ENCODE measurements at places on chromosomes 4 and X. TPM values are rescaled to one million over a fixed set of nuclear protein-coding genes. Genes with fewer than 3 reads are reported as not detected.

GRCh38 chr4:38857354-38858096 lies 908 bp upstream of the TLR6 start:
- no peak for ATAC-seq

GRCh38 chrX:140664939-140665338 lies 44.6 kb upstream of the LINC00632 start:
- peak; percentile 38 for ATAC-seq

The HSFX3 gene
- total RNA-seq, result not detected

The EIF1AX gene
- 72.8 TPM for total RNA-seq

The NPY5R gene
- 0.14 TPM for total RNA-seq

DNA sequence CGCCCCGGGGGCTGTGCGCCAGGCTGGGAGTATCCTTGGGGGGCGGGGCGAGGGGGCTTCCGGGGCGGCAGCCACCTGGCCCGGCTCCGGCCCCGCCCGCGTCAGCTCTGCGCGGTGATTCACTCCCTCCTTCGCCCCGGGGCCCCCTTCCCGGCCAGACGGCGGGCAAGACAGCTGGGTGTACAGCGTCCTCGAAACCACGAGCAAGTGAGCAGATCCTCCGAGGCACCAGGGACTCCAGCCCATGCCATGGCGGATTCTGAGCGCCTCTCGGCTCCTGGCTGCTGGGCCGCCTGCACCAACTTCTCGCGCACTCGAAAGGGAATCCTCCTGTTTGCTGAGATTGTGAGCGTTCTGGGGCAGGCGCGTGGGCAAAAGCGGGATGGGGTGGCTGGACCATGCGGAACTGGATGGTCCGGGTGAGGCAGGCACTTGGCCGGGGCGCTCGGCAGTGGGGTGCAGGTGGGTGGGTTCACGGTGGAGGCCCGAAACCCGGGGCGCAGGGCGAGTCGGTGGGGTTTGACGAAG lies at the start of gene PLP2:
Gene PLP2 (plus strand): TSS at position 147 of the 528 bp plus-strand sequence. CDS start 103 bp downstream, at position 250.
- ATAC-seq, result peak; percentile 74

- ATAC-seq, result no peak
Observed at GRCh38 chrX:112696481-112696880, 16.7 kb upstream of the LHFPL1 start.

The BST1 gene
- total RNA-seq, result 1.2 TPM

GRCh38 chrX:111100191-111100590 lies 4.2 kb downstream of the PAK3 start:
- ATAC-seq, result no peak

GRCh38 chr4:39741401-39741800 lies 43.5 kb downstream of the UBE2K start:
- ATAC-seq, result no peak

The CCDC110 gene
- 1.3 TPM for total RNA-seq

DNA sequence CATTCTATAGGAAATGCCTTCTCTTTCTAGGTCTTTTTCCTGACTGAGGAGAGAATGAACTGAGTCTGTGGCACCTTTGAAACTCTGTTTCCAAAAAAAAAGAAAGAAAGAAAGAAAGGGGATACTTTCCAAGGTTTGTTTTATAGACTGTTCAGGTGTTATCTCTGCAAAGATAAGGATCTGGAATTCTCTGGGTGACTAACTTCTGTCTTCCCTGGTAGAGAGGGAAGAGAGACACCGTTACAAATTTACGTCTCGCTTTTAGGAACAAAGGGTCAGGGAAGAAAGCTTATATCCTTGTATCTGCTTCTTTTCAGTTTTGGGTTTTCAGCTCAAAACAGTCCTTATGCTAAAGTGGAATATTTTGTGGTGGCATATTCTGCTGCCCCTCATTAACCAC lies 314.1 kb downstream of the RAPGEF2 start:
- ATAC-seq, result no peak

The KDR gene
- total RNA-seq, result 15.9 TPM

DNA sequence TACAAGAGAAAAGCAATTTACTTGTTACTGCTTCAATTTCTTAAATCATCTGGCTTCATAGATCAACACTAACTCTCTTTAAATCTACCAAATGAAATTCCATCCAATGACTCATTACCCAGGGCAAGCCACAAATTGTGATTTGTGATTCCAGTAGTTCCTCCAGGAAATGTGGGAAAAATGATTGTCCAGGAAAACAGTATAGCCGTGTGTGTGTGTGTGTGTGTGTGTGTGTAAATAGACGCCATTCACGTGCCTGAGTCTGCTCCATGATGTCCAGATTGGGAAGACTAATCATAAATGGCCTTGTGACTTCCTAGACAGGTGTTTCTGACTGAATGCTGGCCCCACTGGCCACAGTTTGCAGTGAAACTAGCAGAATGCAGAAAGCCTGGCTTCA lies 121.3 kb downstream of the HS6ST2 start:
- peak; percentile 66 for ATAC-seq

DNA sequence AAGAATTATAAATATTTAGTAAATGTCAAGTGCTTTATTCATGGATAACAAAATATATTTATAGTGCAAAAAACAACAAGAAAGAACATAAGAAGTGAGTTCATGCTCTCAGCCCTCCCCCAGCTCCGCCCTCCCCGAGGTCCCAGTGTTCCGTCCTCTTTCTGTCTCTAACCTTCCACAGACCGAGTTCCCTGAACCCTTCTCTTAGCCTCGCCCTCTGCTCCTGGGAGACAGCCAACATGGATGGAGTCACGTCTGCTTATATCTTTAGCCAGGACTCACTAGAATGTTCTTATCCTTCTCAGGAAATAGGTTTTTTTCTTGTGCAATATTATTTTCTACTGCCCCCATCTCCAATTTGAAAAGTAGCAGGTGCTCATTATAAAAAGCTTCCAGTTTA lies 40.1 kb upstream of the HELT start:
- ATAC-seq, result peak; percentile 77

GRCh38 chr4:146308951-146309350 lies 94.6 kb downstream of the REELD1 start:
- no peak for ATAC-seq

The PHOX2B gene
- total RNA-seq, result 0.21 TPM

- peak; percentile 91 for ATAC-seq
Observed at GRCh38 chr4:159764343-159764952, 661.6 kb downstream of the RAPGEF2 start.

- ATAC-seq, result no peak
Observed at GRCh38 chr4:158182736-158183135, 9.9 kb upstream of the GASK1B start.

- ATAC-seq, result no peak
Observed at GRCh38 chr4:76696109-76696508, 201.8 kb downstream of the SOWAHB start.

- no peak for ATAC-seq
Observed at GRCh38 chrX:49287665-49288064, 15.8 kb upstream of the GAGE10 start.

Data from motor neuron (in vitro differentiated cells).